NCI-H1105 treated with DMSO at 0.1 percent for 48 hours (cell line): ENCODE measurements at places on chromosomes 4 and X.

DNA sequence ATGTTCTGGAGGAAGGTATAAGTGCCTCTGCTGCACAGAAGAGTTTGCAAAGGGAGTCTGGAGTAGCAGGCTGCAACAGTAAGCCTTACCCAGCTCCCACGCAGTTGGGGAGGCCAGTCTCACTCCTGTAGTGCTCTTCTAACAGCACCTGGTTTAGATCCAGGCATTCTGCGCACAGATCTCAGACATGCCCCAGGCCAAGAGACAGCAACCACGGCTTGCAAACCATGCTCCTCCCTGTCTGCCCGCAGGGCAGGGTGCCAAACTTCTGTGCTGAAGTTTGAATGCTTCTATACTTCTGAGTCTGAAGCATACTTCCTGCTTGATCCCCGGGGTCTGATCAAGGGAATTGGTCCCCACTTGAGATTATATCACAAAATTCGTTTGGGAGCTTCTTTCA, 106.3 kb downstream of the LINC00632 start:
- DNase-seq, result no peak

DNA sequence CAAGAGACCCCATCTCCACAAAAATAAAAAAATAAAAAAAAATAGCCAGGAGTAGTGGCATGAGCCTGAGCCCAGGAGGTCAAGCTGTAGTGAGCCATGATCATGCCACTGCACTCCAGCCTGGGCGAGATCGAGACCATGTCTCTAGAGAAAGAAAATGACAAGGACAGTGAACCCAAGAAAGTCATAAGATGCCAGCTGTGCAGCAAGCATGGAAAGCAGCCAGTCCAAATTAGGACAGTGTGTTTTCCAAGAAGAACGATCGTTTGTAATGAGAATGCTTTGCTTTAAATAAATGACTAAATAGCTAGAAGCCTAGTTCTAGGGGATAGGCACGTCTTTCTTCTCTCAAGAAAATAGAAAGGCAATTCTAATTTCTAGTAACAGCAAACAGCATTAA, 58.4 kb upstream of the MSANTD1 start:
- no peak for DNase-seq

GRCh38 chr4:27966664-27967063, 1106.0 kb downstream of the STIM2 start:
- no peak for DNase-seq

DNA sequence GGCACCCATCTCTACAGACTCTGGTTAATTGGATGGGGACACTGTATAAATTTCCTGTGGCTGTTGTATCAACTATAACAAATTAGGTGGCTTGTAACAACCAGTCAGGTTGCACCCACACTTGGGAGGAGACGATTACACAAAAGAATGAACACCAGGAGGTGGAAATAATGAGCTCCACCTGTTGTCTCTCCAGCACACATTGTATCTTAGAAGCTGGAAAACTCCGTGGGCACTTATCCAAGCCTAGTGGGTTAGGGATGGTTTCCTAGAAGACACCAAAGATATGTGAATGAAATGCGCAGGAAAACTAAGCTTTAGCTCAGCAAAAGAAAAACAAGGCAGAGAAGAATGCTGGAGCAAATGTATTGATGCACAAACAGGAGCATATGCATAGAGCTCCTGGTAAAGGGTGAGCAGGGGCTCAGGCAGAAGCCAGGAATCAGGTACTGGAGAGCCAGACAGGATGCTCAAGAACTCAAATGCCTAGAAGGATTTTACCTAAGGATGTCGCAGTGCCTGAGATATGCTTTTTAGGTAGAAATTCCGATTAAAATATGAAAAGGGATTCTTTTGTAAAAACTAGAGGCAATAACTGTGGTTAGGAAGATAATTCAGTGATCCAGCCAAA, 111.7 kb downstream of the GALNTL6 start:
- no peak for DNase-seq

DNA sequence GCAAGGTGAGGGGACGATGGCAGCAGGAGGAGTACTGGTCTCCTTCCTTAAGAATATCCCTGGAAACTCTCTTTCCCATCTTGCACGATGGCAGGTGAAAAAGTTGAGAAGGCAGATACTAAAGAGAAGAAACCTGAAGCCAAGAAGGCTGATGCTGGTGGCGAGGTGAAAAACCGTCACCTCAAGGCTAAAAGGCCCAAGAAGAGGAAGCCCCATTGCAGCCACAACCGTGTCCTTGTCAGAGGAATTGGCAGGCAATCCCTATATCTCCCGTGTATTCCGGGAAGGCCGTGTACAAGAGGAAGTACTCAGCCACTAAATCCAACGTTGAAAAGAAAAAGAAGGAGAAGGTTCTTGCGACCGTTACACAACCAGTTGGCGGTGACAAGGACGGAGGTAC, 40.0 kb downstream of the CRLF2 start:
- no peak for DNase-seq

DNA sequence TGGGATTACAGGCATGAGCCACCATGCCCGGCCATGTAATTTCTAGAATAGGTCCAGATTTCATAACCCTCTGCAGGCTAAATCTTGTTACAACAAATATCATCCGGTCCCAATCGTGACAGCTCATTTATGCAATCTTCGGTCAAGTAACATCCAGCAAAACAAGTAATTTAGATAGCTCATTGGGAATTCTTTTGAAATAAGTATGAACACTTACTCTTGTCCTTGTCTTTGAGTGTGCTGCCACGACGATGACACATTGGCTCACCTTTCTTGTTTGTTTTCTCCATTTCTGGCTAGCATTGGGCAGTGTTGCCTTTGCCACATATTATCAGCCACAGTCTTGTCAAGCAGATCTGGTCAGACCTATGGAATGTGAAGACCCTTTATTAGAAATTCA, 92.0 kb downstream of the PHEX start:
- DNase-seq, result no peak

DNA sequence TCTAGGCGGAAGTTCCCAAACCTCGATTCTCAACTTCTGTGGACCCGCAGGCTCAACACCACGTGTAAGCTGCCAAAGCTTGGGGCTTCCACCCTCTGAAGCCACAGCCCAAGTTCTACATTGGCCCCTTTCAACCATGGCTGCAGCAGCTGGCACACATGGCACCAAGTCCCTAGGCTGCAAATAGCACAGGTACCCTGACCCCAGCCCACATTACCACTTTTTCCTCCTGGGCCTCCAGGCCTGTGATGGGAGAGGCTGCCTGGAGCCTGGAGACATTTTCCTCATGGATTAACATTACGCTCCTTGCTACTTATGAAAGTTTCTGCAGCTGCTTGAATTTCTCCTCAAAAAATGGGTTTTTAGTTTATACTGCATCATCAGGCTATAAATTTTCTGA, 479.5 kb downstream of the PCDH7 start:
- DNase-seq, result no peak

- DNase-seq, result no peak
Measured at GRCh38 chr4:123749383-123749782, 352.8 kb downstream of the SPRY1 start.

DNA sequence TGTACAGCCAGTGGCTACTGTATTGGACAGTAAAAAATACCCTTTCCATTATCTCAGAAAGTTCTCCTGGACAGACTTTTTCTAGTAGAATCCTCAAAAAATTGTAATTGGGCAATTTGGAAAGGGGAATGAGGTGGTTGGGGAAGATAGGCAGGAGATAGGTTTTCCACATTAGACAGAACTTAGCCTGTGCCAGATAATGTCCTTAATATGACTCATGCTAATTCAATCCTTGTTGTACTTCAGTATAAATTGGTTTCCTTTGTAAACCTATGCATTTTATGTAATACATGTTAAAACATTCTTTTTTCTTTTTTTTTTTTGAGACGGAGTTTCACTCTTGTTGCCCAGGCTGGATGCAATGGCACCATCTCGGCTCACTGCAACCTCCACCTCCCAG, 8.9 kb downstream of the EIF4E start:
- DNase-seq, result no peak

DNA sequence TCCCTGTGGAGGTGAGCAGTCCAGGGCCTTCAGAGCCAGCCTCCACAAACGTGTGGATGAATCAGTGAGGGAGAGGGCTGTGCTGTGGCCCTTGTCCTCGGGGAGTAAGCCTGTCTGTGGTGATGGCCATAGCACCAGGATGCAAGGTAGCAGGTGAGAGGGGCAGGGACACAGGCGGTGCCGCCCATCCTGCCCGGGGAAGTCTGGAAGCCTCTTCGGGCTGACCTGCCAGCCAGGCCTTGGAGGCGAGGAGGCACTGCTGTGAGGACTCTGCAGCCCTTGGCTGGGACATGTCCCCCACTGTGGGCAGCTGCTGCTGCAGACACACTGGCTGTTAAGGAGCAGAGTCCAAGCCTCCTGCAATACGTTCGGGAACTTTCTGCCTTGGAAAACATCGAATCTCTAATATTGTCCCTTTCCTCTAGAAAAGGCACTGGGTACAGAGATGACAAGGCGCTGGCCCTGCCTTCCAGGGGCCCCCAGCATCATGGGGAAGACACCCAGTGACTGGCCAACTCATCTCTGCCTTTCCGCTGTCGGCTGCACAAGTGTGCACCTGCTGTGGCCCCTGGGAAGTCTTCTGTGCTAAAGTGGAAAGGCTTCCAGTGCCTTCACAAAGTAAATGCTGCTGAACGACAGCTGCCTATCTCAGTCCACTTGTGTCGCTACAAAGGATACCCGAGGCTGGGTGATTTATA, 101.4 kb downstream of the ADRA2C start:
- DNase-seq, result no peak

- DNase-seq, result no peak
Measured at GRCh38 chrX:39418731-39419638, 617.7 kb downstream of the MID1IP1 start.

DNA sequence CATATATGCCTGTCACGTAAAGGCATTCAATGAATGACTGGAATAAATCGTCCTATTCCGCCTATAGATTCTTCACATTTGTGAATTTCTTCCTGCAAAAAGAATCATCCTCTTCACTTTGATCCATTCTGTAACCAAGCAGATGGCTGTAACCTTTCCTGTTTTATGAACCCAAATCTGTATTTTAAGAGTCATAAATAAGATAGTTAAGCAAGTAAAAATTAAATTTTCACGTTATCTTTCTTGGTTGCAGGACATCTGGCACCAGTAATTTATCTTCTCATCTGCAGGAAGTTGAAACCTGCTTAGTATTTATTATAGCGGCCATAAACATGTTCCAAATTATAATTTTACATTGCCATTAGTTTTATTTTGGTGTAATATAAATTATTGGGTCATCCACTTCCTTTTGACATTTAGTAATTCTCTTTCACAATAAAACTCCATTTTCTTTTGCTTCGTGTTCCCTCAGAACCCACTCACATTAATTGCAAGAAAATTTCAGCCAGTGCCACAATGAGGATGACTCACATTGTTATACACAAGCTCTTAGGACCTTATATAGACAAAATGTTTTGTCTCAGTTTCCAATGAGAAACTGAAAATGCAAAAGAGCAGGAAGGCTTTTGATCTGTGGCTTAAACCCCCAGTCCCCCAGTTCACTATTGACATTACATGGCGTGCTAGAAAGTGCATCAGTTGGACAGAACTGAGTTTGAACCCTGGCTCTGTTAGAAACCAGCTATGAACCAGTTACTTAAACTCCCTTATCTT, 51.1 kb downstream of the TMEM156 start:
- DNase-seq, result no peak

DNA sequence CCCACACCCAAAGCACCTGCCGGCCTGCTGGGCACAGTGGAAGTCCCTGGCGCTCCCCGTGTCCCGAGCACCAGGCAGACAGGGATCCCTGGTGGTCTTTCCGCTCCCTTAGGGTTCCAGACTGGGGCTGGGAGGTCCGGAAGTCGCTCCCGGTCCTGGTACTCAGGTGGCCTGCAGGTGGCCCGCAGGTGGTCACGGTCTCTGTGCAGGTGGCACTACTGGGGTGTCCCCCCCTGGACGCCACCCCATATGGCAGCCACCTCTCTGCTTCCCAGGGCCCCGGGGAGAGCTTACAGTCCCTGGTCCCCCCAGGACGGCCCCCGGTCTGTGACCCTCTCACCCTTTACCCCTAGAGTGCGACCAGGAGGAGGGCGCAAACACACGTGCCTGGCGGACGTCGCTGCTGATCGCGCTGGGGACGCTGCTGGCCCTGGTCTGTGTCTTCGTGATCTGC, 13.6 kb downstream of the SLC25A6 start:
- no peak for DNase-seq

DNA sequence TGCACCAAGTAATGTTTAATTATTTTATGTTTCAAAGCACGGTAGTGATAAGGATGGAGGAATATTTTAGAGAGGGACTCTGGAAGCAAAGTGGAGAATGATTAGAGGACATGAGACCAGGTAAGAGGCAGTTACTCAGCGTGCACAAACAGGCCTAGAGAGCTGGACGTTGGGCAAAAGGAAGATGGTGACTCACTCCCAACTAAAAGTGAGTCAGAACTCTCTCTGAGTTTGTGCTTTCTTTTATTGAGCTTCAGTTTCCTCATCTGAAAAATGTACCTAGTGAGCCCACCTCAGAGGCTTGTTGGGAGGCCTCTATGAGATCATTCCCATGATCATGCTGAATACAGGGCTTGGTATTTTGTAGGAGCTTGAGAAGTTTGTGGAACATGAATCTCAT, 1.6 kb upstream of the ZC4H2 start:
- no peak for DNase-seq

GRCh38 chr4:88225232-88226105, 58.9 kb downstream of the PPM1K start:
- DNase-seq, result no peak

- no peak for DNase-seq
Measured at GRCh38 chr4:52201715-52202114, 150.6 kb downstream of the SPATA18 start.

- DNase-seq, result no peak
Measured at GRCh38 chr4:19300213-19300612, 951.5 kb upstream of the SLIT2 start.

DNA sequence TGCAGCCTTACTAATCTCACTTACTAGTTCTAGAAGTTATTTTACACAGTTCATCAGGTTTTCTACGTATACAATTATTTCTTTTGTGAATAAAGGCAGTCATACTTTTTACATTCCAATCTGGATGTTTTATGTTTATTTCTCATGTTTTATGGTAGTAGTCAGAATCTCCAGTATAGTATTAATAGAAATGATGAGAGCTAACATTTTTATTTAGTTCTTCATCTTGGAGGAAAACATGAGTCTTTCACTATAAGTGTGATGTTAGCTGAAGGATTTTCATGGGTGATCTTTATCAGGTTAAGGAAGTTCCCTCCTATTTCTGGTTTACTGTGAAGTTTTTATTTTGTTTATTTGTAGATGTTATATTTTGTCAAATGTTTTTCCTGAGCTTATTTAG, 256.1 kb upstream of the GIMD1 start:
- DNase-seq, result no peak

GRCh38 chr4:143362349-143363046, 25.8 kb downstream of the GAB1 start:
- DNase-seq, result no peak
